ENCODE measurements at places on chromosomes 3 and 15. TPM values are rescaled to one million over a fixed set of nuclear protein-coding genes. Genes with fewer than 3 reads are reported as not detected.

DNA sequence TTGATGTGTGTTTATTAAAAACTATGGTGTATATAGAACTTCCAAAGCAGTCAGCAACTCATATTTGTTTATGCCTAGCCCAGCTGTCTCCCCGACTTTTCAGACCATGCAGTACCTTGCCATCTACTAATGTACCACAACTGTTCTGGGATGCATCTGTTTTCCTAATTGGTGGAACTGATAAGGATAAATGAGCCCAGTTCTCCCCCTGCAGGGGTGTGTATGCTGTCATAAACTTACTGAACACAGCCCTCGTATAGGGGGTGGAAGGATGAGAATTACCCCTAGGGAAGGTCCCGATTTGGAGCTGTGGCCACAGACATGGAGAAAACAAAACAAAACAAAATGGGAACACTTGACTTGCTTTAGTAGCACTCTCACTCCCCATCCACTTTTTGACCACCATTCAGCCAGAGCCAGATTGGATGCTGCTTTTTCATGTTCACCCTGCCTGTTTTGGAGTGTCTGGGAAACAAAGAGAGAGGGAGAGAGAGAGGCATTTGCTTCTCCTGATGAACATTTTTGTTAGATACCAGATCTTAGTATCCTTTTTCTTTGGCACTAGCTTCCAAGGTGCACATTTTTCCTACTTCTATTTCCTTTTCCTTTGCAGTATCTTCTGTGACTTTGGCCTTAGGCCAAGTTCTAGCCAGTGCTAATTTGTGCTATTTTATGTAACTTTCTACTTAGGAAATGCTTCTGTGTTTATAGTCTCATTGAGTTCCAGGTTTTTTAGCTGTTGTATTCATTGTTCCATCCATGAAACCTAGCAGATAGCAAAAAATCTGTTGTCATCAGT lies 29.1 kb downstream of the CADM2 start:
- H3K4me1 ChIP-seq = no peaks in the 10 kb centered on the region
- DNase-seq = no peak
- H3K27me3 ChIP-seq = no peaks in the 10 kb centered on the region
- H3K27ac ChIP-seq = no peak overlapping the region
- no peak overlapping the region for H3K4me3 ChIP-seq

DNA sequence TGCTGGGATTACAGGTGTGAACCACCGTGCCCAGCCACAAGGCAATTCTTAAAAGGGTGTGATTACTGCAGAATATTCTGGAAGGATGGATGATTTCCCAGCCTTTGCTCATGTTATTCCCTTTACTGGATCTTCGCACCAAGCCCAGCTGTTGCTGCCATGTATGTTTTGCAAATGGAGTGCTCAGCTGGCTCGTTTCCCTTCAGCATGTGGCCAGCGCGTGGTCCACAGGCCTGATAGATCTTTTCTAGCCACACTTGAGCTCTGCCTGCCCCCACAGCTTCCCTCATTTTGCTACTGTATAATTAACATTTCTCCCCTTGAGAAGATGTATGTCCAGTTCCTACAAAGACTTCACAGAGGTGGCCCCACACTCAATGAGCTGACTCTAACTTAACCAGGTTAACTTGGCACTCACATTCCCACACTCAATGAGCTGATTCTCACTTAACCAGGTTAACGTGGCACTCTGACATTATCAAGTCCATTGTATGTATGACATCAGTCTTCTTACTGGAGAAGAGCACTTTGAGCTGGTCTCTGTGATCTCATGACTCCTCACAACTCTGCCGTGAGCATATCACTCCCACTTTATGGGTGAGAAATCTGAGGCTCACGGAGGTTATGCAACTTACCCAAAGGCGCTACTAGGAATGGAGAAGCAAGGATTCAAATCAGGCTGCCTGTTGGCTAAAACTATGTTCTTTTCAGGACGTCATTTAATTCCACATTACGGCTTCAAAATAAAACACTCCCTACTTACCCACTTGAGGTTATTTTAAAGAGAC lies 49.2 kb downstream of the TM4SF4 start:
- no peaks in the 10 kb centered on the region for H3K36me3 ChIP-seq
- no peak overlapping the region for H3K4me3 ChIP-seq
- no peak overlapping the region for H3K27ac ChIP-seq
- peaks cover 8% of the 10 kb centered on the region for H3K4me1 ChIP-seq

- H3K27ac ChIP-seq = peak overlapping the region; percentile 98
- H3K4me1 ChIP-seq = peaks cover 60% of the 10 kb centered on the region
- peak overlapping the region; percentile 96 for H3K4me3 ChIP-seq
- peak; percentile 77 for DNase-seq
- no peaks in the 10 kb centered on the region for H3K27me3 ChIP-seq
- H3K36me3 ChIP-seq = peaks cover 14% of the 10 kb centered on the region
These were observed 1.7 kb downstream of the HYAL2 start for GRCh38 chr3:50320853-50321335.

- no peaks in the 10 kb centered on the region for H3K27me3 ChIP-seq
- no peaks in the 10 kb centered on the region for H3K36me3 ChIP-seq
- no peak overlapping the region for H3K4me3 ChIP-seq
- no peak overlapping the region for H3K27ac ChIP-seq
- no peaks in the 10 kb centered on the region for H3K4me1 ChIP-seq
- DNase-seq = no peak
These were observed 54.0 kb downstream of the WNT7A start for GRCh38 chr3:13825821-13826220.

DNA sequence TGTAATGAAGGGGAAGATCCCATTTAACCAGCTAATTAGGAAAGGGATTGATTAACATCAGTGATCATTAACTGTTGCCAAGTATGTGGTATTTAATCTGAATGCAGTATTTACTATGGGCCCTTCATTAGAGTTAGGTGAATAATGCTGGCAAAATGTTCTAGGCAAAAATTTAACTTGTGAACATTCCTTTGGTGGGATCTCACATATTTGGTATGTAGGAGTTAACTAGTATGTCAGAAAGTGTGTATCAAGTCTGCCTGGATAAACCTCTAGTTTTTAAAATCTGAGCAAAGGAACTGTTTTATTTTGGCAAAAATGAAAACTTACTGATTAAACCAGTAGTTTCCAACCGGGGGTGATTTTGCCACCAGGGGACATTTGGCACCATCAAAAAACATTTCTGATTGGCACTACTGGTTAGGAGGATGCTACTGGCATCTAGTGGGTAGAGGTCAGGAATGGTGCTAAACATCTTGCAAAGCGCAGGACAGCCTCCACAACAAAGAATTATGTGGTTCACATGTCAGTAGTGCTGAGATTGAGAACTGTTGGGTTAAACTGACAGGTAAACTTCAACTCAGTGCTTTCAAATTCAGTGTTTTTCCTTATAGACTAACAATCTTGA lies 22.5 kb downstream of the LRTM1 start:
- no peaks in the 10 kb centered on the region for H3K4me1 ChIP-seq
- H3K27me3 ChIP-seq = no peaks in the 10 kb centered on the region
- H3K4me3 ChIP-seq = no peak overlapping the region
- DNase-seq = no peak

- DNase-seq = no peak
- H3K4me3 ChIP-seq = no peak overlapping the region
- H3K4me1 ChIP-seq = no peaks in the 10 kb centered on the region
- no peak overlapping the region for H3K27ac ChIP-seq
- peaks cover 6% of the 10 kb centered on the region for H3K36me3 ChIP-seq
- no peaks in the 10 kb centered on the region for H3K27me3 ChIP-seq
These were observed 83.8 kb downstream of the RAD18 start for GRCh38 chr3:8879347-8879944.

DNA sequence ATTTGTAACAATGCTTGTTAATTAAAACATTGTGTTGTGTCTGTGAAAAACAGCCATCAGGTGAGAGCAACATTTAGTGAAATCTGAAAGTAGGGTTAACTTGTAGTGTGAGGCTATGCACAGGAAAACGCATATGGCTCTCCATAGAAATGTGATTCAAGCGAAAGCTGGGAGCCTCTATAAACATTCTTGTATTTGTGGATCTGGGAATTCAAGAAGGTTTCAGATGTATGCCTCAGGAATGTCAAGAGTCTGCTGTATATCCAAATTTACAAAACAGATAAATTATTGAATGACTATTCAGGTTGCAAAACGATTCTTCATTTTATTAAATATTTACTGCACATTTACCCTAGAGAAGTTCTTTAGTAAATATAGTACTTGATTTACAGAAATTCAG lies 166.0 kb downstream of the THSD4 start:
- no peaks in the 10 kb centered on the region for H3K27me3 ChIP-seq
- H3K4me3 ChIP-seq = no peak overlapping the region
- peaks cover 28% of the 10 kb centered on the region for H3K4me1 ChIP-seq
- no peaks in the 10 kb centered on the region for H3K36me3 ChIP-seq

DNA sequence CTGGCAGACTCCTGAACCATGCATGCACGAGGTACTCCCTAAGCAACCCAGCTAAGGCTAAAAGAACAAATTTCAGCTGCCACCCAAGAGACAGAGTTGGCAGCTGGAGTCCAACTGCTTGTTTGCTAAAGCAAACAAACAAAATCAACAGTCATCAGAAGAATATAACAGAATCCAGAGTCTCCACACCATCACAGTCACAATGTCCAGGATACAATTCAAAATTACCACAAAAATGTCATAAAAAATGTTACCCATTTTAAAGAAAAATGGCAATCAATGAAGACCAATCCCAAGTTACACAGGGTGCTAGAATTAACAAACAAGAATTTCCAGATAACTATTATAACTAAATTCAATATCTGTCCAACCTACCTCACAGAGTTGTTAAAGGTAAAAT lies 42.9 kb downstream of the RFTN1 start:
- no peaks in the 10 kb centered on the region for H3K27me3 ChIP-seq
- no peak overlapping the region for H3K27ac ChIP-seq
- H3K4me1 ChIP-seq = no peaks in the 10 kb centered on the region

GPR171 gene
- 0.56 TPM for polyA plus RNA-seq

DZIP1L gene
- 0.62 TPM for polyA plus RNA-seq

GOLGA8R gene
- polyA plus RNA-seq = 0.11 TPM

FBXW12 gene
- polyA plus RNA-seq = not detected
